ENCODE measurements at places on chromosomes 11 and 22.
A peak's percentile ranks its signal among the peaks of the same experiment; 100 is the strongest.

- no peak for DNase-seq
These were observed 183.2 kb downstream of the MSANTD4 start for GRCh38 chr11:105838668-105839384.

- no peak for DNase-seq
These were observed 13.2 kb downstream of the UEVLD start for GRCh38 chr11:18575361-18575760.

DNA sequence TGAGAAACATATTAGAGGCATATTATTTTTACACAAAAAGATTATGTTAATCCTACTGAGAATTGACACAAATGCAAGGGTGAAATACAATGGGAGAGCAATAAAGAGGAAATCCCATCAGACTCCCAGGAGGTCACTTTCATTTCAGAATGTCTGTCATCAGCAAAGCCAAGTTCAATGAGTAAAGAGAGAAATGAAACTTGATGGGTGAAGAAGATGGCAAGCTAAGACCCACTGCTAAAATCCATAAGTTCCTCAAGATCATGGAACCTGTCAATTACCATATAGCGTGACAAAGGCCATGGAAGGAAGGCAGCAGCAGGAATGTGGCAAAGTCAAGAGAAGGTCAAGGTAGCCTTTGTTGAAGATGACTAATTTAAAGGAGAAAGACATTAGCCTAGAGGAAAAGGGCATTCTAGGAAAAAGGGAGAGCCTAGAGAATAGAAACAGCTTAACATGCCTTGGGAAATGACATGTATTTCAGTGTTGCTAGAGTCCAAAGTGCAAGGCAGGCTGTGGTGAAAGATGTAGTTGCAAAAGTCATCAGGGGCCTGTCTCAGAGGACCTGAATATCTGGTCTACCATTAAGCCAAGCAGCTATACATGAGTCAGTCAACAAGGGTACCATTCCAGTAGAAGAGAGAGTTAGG is 43.1 kb downstream of the FAM168A start:
- DNase-seq, result no peak

GRCh38 chr11:72069787-72070251 is 10.5 kb downstream of the NUMA1 start:
- DNase-seq, result peak; percentile 18

DNA sequence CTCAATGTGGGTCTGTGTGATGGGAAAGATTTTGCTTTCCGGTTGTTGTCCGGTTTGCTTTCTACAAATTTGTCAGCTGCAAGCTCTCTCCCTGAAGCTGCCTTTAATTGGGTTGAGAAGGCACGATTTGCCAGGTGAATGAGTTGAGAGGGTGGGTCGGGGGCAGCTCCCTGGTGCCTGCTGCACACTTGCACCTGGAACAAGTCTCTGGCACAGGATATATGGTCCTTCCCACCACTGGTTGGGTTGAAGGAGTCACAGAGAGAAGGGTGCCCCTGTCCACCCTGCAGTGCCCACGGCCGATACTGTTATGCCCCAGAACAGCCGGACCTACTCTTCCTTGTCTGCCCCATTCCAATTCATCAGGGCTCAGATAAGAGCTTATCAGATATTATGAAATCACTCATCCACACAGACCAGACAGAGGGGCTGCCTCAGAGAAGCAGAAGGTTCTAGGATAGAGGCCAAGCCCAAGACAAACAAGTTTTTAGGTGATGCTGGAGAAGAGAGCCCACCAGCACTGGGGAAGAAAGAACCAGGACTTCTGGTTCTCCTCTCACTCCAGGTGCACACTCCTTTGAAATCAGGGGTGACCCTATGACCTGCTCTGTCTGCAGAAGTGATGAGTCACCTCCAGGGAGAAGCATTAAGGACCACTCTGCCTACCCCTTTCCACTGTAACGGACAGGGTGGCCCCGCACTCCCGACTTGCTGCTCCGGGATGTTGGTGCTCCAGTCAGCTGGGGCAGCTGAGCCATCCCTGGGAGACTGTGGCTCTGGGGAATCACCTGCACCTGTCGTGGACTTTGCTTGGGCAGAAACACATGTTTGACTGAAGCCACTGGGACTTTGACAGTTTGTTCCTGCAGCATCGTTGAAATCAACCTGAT is 45.3 kb downstream of the RTL6 start:
- no peak for DNase-seq

DNA sequence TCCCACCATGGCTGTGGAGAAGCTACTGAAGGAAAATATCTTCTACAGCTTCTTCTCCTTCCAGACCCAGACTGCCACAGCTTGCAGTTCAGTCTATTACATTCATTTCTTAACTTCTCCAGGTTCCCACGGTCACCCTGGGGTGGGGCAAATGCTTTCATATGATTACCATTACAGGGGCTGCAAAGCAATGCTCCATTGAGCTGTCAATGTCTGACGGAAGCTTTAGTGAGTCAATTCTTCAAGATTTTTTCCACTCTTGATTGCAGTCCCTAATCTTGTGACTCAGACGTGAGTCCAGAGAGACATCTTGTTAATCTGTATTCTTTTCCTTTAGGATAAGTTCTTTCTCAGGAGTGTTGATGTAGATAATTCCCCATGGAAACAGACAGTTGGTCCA is 233.4 kb upstream of the DDI1 start:
- DNase-seq, result no peak

GRCh38 chr11:83256602-83257340 is 29.4 kb downstream of the CCDC90B start:
- DNase-seq, result no peak

- DNase-seq, result no peak
These were observed 4.4 kb upstream of the CD44 start for GRCh38 chr11:35134403-35135148.

GRCh38 chr11:798093-798713 is at the start of gene SLC25A22:
Gene SLC25A22 (minus strand): TSS chr11:798281. CDS start chr11:795006, 3,275 bp downstream.
- DNase-seq, result peak; percentile 91

GRCh38 chr22:19758896-19759426 is 1.6 kb upstream of the TBX1 start:
- DNase-seq, result no peak

DNA sequence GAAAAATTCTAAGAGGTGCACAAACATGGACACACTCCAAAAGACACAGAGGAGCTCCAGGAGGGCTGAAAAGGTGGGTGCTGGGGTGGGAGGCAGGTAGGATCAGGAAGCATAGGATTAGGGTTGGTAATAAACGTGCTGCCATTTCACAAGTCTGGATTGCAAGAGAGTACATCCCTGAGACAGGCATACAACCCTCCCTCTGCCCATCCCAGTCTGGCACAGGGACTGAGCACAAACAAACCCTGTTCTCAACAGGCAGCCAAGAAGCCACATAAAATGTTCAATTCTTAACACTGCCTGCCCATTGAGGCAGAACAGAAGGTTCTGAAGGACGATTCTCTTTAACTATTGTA is 18.5 kb downstream of the SLC35F2 start:
- no peak for DNase-seq

DNA sequence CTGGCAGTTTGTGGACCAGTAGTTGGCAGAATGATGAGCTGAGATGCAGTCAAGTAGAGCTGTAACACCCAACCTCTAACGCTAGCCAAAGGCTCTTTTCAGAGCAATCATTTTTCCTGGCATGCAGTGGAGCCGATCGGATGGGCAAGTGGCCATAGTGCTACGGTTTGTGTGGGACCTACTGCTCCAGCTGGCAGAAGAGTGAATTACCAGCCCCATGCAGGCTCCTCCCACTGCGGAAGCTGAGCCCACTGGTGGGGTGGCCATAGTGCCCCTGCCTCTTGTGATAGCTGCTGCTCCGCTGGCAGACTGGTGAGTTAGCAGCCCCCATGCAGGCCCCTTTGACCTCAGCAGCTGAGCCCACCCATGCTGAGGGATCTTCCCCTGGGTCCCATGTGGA is 27.0 kb upstream of the SC5D start:
- DNase-seq, result no peak

DNA sequence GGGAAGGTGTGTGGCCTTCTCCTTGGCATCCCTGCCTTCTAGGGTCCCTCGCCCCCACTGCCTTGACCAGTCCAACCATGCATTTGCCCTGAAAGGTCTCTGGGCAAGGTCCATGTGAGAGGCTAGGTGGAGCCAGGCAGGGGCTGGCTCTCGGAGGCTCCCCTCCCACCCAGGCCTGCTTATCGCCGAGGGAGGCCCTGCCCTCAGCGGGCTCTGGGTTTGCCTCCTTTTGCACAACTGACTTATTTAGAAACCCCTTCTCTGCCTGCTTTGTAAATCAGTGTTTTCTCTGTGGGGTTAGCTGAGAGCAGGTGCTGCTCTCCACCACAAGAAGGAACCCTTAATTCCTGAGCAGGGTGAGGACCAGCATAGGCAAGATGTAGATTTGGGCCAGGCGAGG is 47.7 kb downstream of the CD82 start:
- DNase-seq, result peak; percentile 25

DNA sequence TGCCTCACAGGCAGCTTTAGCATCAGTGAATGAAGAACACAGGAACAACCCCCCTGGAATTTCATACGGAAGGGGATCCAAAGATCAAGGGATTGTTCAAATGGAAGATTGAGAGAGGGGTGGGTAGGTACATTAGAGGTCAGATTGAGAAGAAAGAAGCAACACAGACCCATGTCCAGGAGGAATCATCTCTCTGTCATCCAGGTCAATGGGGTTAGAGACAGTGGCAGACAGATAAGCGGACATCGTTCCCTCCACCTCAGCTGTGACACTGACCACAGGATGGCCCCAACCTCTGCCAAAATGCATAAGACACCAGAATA is 1.9 kb upstream of the NPAS4 start:
- DNase-seq, result no peak

DNA sequence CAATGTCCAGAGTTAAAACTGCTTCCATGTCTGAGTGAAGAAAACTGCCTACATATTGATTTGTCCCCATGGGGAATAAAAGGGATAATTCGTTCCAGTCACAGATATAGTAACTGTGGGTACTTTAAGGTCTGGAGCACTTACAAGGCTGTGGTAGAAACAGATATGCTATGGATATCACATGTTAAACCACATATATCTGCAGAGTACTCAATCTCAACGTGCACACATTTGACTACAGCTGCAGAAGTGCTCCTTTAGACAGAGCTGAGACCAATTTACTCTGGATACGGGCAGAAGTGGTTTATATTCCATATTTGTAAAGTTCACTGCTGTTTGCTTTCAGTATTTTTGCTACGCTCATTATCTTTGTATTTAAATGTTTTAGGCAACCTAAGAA is 9.7 kb upstream of the MS4A2 start:
- DNase-seq, result no peak

DNA sequence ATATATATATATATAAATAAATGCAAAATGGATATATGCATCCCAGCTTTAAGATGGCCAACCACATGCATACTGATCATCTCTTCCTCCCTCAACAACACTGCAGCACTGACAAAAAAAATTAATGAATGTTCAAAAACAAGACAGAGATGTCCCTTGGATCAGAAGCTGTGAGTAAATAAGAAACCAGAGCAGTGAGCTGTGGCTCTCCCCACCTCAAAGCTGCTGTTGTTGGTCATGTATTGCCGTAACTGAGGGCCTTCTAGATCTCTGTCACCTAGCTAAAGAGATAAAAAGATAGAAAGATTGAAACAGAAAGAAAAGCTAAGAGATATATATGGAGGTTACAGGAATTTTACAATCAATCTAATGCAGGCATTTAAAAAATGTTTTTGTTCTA is 15.5 kb upstream of the TMEM135 start:
- peak; percentile 65 for DNase-seq

All from activated CD4-positive, alpha-beta T cell treated with anti-CD3 and anti-CD28 coated beads, Interleukin-2, Interleukin-6, amounts not matched to agents 100 ng/mL and 50 ng/mL, durations not matched to agents 16 hours and 8 hours (primary cell).